ENCODE measurements at places on chromosomes 7 and 10.

DNA sequence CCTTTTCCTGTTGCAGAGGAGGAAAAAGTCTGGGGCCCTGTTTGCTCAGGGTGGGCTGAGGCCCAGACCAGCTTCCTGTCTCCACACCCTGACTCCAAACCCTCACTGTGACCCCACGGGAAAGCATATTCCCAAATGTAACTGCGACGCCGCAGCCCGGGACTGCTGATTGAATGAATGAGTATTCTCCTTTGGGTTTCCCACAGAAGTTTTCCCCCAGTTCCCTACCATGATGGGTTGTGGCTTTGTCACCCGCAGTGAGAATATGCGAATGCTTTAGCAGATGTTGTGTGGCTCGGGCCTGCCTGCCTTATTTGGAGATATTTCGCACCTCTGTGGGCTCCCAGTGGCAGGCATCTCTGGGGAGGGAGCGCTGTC is 50.6 kb downstream of the MGMT start:
- no peak for DNase-seq

DNA sequence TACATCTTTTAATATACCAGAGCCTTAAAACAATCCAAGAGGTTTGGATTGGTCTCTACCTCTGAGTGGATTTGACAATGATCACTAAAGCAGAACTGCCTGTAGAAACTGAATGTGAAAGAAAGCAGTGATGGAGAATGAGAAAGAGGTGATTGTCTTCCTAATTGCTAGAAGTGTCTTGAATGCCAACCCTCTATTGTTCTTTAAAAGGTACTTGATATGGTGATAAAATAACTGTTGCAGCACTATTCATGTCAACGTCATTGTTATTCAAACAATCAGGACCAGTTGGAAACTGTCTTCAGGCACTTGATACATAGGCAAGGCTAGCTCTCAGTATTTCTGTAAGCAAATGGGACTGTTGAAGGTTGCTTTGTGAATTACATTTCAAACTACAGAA is 47.9 kb upstream of the ITPRID1 start:
- no peak for DNase-seq

DNA sequence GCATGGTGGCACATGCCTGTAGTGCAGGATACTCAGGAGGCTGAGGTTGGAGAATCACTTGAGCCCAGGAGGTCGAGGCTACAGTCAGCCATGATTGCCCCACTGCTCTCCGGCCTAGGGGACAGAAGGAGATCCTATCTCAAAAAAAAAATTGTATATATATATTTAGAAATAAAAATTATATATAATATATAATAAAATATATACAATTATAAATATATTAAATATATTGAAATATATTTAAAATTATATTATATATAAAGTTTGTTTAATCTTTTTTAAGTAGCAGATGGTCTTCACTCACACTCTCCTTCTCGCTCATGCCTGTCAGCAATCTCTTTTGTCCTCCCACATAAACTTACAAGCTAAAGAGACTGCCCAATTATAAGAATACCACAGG is 58.5 kb downstream of the LMBR1 start:
- no peak for DNase-seq

DNA sequence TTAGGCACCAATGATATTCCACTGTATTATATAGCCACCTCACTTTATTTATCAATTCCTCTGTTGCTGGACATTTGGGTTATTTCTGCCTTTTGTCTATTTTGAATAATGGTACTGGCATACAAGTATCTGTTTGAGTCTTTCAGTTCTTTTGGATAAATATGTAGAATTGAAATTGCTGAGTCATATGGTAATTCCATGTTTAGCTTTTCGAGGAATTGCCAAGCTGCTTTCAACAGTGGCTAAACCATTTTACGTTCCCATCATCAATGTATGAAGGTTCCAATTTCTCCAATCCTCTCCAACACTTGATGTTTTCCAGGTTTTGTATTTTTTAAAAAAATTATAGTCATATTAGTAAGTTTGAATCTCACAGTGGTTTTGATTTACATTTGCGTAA is 42.3 kb downstream of the JMJD1C start:
- DNase-seq: no peak

- DNase-seq: no peak
Observed at GRCh38 chr10:48213047-48213446, 61.4 kb downstream of the FRMPD2 start.

GRCh38 chr10:132098539-132099388 is 33.0 kb downstream of the JAKMIP3 start:
- DNase-seq: no peak

- DNase-seq: no peak
Observed at GRCh38 chr7:1409555-1409954, 49.7 kb downstream of the MICALL2 start.

DNA sequence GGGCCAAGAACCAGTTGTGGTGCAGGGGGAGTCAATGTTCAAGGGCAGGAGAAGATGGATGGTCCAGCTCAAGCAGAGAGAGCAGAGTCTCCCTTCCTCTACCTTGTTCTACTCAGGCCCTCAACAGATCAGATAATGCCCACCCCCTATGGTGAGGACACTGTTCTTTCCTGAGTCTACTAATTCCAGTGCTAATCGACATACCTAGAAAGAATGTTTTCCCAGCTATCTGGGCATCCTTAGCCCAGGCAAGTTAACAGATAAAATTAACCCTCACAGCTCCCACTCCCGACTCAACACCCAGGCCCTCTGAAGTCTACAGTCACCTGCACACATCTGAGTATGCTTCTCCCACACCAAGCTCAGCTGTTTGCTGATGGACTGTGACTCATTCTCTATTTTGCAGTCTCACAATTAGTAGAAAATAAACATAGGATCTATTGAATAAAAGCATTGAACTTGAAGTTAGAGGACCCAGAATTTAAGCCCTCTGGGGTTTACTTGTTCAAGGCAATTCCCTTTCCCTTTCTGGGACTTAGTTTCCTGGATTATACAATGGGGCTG is 17.1 kb downstream of the COL13A1 start:
- peak; percentile 50 for DNase-seq

- no peak for DNase-seq
Observed at GRCh38 chr10:11299125-11299524, 281.5 kb downstream of the CELF2 start.

DNA sequence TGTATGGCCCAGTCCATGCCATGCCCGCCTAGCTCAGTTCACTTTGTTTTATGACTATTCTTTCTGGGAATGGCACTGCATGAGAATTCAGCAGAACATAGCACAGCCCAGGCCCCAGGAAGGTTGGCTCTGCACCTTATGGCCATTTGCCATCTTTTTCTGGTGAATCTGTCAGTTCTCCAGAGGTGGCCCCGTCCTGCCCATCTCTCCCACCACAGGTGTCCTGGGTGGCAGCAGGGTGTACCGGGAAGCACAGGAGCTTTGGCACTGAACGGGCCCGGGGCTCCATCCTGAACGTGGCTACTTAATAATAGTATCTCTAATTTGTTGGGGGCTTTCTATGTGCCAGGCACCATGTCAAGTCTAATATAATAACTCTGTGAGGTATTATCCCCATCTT is 24.7 kb downstream of the GOLGA7B start:
- no peak for DNase-seq

DNA sequence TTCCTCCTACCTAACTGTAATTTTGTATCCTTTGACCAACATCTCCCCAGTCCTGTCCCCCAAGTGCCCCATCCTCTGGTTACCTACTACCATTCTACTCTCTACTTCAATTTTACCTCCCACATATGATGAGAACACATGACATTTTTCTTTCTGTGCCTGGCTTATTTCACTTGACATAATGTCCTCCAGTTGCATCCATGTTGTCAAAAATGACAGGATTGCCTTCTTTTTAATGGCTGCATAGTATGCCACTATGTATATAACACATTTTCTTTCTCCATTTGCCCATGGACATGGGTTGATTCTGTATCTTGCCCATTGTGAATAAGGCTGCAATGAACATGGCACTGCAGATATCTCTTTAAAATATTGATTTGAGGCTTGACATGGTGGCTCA is 33.7 kb downstream of the GLI3 start:
- DNase-seq: no peak

DNA sequence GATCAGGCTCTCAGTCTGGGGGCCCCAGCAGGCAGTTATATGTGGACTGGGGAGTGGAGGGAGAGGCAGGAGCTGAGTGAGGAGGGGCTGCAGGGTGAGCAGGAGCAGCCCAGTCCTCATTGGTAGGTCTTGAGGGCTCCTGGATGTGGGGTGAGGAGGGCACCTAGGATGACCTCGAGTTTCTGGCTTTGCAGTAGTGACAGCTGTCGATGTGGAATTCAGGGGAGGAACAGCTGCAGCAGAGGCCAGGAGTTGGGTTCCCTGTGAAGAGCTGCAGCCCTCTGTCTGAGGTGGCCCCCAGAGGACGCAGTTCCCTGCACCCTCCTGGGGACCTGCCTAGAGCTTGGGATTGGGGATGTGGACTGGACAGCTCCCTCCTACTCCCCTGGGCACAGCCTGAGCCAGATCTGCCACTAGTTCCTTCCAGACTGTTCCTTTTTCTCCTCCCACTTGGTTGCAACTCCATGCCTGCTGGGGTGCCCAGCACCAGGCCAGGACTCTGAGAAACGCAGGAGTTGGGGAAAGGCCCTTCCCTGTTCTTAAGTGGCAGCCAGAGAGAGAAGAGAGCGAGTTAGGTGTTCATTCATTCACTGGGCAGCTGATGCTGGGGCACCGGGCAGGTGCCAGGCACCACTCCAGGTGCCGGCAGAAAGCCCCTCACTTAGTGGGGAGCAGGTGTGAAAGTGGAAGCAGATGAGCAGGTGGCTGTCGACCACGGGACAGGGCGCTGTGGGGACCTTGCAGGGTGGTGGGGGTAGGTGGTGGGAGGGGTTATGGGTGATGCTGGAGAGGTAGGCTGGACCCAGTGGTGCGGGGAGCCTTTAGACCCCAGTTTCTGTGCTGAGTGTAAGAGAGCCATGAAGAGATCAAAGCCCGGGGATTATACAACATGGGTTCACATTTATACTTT is 57.9 kb downstream of the PRF1 start:
- DNase-seq: no peak

GRCh38 chr7:54545241-54545563 is 3.0 kb downstream of the VSTM2A start:
- no peak for DNase-seq

- peak; percentile 31 for DNase-seq
Observed at GRCh38 chr10:28668363-28669226, 8.7 kb upstream of the BAMBI start.

DNA sequence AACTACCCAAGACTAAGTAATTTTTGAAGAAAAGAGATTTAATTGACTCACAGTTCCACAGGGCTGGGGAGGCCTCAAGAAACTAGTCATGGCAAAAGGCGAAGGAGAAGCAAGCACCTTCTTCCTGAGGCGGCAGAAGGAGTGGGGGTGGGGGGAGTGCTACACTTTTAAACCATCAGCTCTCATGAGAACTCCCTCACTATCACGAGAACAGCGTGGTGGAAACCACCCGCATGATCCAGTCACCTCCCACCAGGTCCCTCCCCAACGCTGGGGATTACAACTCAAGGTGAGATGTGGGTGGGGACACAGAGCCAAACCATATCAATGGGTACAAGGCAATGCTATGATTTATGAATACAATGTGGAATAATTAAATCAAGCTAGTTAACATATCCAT is 241.9 kb downstream of the PTPRN2 start:
- DNase-seq: no peak

- no peak for DNase-seq
Observed at GRCh38 chr7:158397885-158398284, 189.7 kb downstream of the PTPRN2 start.

- no peak for DNase-seq
Observed at GRCh38 chr10:24475598-24475997, 248.1 kb downstream of the ARHGAP21 start.

DNA sequence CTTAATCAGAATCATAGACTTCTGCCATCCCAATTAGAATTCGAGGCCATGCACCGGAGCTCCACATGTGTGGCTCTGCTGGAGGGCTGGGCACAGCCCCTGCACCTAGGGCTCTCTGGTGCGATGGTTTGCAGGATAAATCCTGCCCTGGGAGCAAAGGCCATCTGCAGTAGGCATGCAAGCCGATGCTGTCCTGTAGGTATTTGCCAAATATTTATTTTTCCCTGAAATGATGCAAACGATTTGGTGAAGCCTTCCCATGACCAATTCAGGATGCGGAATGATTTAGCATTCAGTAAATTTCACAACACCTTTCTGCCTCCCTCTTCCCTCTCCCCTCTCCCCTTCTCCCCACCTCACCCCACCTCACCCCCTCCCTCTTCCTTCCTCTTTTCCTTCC is 170.6 kb downstream of the EBF3 start:
- no peak for DNase-seq

DNA sequence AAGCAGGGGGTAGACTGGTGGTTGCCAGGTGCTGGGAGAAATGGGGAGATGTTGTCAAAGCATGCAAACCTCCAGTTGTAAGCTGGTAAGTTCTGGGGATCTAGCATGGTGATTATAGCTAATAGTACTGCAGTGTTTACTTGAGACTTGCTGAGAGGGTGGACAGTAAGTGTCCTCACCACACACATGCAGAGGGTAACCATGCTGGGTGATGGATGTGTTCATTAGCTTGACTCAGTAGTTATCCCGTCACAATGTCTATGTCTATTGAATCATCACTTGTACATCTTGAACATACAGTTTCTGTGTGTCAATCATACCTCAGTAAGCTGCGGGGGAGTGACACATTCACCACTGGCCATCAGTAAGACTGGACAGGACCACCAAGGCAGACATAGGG is 42.1 kb downstream of the GSDME start:
- no peak for DNase-seq

Measured in M059J (cell line).